ENCODE measurements at places on chromosomes 6 and 20. TPM values are rescaled to one million over a fixed set of nuclear protein-coding genes. Genes with fewer than 3 reads are reported as not detected.

The BNIP5 gene
- total RNA-seq = not detected

The PTK7 gene
- 53.7 TPM for total RNA-seq

The NMBR gene
- 2.5 TPM for total RNA-seq

The SIGLEC1 gene
- 0.82 TPM for total RNA-seq

The ZNFX1 gene
- total RNA-seq = 12.8 TPM

The SLC44A4 gene
- not detected for total RNA-seq

The HNF4A gene
- total RNA-seq = 0.09 TPM

The GRIK2 gene
- total RNA-seq = 321 TPM

The FYN gene
- 281 TPM for total RNA-seq

The CAP2 gene
- total RNA-seq = 13.8 TPM

The CAGE1 gene
- total RNA-seq = 0.18 TPM

The CFB gene
- total RNA-seq = 2.2 TPM

The OPN5 gene
- not detected for total RNA-seq

The MTG2 gene
- 18.7 TPM for total RNA-seq

The SCP2D1 gene
- total RNA-seq = not detected

The OR2H2 gene
- not detected for total RNA-seq

The SLC17A9 gene
- 0.36 TPM for total RNA-seq

The LAMP5 gene
- 4.4 TPM for total RNA-seq

The L3MBTL1 gene
- 43.2 TPM for total RNA-seq

The CST5 gene
- not detected for total RNA-seq

The NHSL1 gene
- 51.8 TPM for total RNA-seq

The OLIG3 gene
- 1.2 TPM for total RNA-seq

The DCDC2 gene
- 2.6 TPM for total RNA-seq

The COL11A2 gene
- 1.9 TPM for total RNA-seq

The AIF1 gene
- 6.4 TPM for total RNA-seq

The HSD17B8 gene
- total RNA-seq = 2.4 TPM

The GPX5 gene
- total RNA-seq = not detected

The CCN6 gene
- not detected for total RNA-seq

The PNPLA1 gene
- total RNA-seq = not detected

The AHCY gene
- 35.2 TPM for total RNA-seq

The C20orf141 gene
- total RNA-seq = not detected

The C6orf141 gene
- 2.6 TPM for total RNA-seq

The PCSK2 gene
- 24.1 TPM for total RNA-seq

The TFAP2C gene
- total RNA-seq = not detected

The ENPP3 gene
- total RNA-seq = 0.64 TPM

The NFATC2 gene
- total RNA-seq = 1.3 TPM

The IRF4 gene
- total RNA-seq = 0.27 TPM

The FAM209A gene
- total RNA-seq = not detected

The F13A1 gene
- 22.0 TPM for total RNA-seq

The PRR18 gene
- total RNA-seq = 0.54 TPM

Data from cerebellum (tissue), 4 donors.